Iris pigment epithelial cell (primary cell): ENCODE measurements at places on chromosomes 11 and 22.

GRCh38 chr11:19225123-19225522, 15.6 kb downstream of the E2F8 start:
- DNase-seq, result no peak

DNA sequence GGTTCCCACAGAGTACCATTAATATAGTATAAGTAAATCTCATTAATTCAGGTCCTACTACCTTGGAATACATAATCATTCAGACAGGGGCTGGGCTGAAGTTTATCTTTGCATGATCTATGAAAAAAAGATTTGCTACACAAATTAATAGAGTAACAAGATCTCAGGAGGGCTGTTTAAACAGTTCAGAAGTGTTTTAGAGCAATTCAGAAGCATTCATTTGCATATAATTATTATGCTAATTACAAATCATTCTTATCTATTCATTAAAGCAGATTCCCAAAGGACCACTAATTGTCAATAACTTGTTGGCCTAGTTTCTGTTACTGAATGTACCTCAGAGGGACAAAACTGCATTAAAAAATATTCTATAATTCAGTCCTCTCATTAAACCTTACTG, 40.5 kb downstream of the PITPNB start:
- DNase-seq, result no peak

DNA sequence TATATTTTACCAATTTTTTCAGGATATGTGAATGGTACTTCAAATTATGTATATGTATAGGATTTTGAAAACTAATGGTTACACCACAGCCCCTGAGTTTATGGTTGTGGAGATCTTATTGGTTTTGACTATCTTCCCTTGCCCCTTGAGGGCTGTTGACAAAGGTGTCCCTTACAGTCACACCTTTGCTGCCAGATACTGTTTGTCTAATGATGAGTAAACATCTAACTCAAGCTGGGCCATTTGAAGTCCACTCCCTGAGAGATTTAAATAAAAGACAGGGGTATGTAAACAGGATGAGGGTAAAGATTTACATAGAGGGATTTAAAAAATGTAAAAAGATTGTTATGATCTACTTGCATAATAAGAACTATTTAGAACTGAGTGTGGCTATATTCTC, 38.9 kb upstream of the LUZP2 start:
- no peak for DNase-seq

GRCh38 chr11:48020092-48020755, 39.9 kb downstream of the PTPRJ start:
- no peak for DNase-seq

DNA sequence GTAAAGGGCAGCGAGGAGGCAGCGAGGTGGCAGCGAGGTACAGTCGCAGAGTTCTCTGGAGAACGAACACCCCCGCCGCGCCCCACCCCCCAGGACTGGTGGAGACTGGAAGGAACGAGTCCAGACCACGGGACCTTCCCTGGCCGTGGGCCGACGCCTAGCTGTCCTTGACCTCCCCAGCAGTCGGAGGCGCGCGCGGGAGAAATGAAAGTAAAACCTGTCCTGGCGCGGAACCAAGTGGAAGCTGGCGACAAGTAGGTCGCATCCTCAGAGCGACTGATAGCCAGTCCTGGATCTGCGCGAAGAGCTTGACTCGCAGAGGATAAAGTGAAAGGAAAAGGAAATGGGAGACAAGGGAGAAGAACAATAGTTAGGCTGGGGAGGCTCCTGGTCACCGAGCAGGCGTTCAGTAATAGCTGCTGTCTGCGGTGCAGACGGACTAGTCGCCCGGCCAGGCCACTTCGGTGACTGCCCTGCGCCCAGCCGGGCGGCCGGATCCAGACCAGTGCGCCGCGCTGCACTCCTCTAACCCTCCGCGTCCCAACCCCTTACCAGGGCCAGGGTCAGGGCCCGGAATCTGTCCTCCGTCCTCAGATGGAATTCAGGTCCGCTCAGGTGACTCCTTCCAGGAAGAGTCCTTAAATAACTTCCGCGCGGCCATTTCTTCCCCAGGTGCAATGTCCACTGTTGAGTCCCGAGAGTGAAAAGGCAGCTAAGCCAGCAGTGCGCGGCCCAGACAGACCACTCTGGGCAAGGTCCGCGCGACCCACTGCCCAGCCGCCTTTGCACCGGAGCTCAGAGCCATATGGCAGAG, 1.9 kb upstream of the ADM start:
- peak; percentile 68 for DNase-seq

DNA sequence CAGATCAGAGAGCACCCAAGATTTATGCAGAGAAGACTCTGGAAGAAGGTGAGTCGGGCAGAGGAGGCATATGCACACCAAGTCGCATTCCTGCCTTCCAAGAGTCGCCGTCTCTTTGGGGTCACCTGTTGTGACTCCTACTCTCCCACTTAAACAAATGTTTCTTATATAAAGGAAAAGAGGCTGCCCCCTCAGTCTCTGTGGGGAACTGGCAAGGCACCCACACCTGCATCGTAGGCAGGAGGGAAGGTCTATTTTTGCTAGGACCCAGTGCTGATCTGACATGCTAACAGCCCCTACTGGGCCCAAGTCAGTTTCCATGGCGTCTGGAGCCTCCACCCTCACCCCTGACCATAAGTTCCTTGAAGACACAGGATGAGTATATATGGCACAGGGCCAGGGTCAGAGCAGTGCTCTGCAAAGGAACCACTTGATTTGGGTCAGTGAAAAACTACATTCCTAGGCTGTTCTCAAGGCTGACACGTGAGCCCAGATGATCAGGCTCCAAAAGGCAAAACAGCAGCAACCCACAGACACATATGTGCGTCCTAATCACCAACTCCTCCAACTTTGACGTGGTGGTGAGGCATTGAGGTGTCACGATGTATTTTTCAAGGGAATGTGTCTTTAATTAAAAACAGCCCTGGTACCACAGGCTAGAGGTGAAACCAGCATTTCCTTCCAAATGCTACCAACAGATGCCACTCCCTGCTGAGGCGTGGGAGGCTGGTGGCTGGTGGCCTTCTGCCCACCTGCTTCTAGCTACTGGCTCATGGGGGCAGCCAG, 55.6 kb upstream of the CSNK2A3 start:
- no peak for DNase-seq

DNA sequence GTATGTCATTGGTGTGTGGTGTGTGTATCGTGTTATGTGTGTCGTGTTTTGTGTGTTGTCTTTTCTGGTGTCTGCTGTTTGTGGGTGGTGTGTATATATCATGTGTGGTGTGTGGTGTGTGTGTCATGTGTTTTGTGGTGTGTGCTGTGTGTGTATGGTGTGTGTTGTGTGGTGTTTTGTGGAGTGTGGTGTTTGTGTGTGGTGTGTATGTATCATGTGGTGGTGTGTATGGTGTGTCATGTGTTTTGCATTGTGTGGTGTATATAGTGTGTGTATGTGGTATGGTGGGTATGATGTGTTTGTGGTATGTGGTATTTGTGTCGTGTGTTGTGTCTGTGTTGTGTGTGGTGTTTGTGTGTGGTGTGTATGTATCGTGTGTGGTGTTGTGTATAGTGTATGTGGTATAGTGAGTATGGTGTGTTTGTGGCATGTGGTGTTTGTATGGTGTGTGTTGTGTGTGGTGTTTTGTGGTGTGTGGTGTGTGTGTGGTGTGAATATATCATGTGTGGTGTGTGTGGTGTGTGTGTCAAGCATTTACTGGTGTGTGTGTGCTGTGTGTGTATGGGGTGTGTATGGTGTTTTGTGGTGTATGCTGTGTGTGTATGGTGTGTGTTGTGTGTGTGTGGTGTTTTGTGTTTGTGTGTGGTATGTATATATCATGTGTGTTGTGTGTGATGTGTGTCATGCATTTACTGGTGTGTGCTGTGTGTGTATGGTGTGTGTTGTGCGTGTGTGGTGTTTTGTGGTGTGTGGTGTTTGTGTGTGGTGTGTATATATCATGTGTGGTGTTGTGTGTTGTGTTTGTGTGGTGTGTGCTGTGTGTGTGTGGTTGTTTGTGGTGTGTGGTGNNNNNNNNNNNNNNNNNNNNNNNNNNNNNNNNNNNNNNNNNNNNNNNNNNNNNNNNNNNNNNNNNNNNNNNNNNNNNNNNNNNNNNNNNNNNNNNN, 12.7 kb downstream of the PIM3 start:
- DNase-seq, result no peak

- no peak for DNase-seq
Measured at GRCh38 chr22:39941601-39942000, 18.6 kb upstream of the TMA7B start.

GRCh38 chr11:60809691-60810090, 24.6 kb downstream of the MS4A10 start:
- no peak for DNase-seq

GRCh38 chr11:66902486-66903177, 45.8 kb downstream of the LRFN4 start:
- DNase-seq, result no peak

GRCh38 chr11:64181506-64182411, 4.2 kb upstream of the STIP1 start:
- peak; percentile 94 for DNase-seq

DNA sequence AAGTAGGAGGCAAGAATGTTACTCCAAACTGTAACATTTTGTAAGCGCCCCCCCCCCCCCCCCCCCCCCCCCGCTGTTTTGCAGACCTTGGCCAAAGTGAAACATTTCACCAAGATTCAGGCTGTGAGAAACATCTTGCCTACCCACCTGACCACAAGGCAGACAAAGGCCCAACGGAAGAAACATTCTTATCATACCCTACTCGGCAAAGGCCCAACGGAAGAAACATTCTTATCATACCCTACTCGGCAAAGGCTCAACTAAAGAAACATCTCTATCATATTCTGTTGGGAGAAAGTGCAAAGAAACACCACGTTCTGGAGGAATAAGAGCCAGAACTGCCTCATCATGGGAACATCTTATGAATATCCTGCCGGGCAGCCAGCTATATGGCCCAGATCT, 117.1 kb downstream of the JRKL start:
- DNase-seq, result no peak

DNA sequence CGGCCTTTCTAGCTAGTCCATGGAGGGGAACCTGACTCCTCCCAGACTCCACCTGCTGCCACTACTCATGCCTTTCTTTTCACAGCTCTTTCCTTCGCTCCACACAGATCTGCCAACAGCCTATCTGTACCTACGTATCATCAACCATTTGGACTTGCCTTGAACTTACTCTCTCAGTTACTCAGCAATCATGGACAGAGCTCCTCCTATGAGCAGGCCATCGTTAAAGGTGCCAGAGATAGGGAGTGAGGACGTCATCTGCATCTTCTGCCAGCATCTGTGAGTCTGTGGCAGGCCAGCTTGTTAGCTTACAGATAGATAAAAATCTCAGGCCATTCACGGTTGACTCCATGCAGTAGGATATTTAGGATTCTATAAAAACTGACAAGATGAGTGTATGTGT, 162.9 kb upstream of the ZBED5 start:
- DNase-seq, result no peak

GRCh38 chr22:37316405-37316804, 34.1 kb downstream of the CYTH4 start:
- DNase-seq, result no peak

DNA sequence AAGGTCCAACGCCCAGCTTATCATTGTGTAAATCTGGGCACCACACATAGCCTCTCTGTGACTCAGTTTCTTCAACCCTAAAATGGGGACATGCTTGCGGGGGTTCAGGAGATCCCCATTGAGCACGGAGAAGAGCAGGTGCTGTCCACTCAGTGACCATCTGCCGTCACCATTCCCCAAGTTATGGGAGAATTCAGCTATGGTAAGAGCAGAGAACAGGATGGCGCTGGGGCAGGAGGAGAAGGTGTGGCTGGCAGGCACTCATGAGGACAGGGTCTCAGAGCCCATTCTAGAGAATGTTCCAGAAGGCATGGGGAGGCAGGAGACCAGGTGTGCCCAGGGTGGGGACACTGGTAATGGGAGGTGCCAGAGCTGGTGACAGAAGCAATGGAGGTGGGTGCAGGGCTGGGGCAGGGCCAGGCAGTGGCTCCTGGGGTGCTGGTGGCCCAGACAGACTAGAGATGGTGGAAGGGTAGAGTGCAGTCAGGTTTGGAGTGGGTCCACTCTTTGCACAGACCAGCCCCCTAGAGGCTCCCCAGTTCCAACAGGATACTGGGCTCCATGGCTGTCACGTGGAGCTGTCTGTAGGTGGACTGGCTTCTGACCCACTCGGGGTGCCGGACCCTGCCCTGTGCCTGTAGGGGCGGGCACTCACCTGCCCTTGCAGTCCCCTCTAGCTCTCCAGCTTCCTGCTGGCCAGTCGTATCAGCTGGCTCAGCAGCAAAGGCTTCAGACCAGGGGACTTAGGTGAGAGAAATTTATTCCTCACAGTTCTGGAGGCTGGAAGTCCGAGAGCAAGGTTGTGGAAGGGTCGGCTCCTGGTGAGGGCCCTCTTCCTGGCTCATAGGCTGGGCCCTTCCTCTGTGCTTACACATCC, 84.7 kb downstream of the CDKN1C start:
- no peak for DNase-seq

- DNase-seq, result no peak
Measured at GRCh38 chr11:7428196-7428595, 57.1 kb upstream of the OLFML1 start.

DNA sequence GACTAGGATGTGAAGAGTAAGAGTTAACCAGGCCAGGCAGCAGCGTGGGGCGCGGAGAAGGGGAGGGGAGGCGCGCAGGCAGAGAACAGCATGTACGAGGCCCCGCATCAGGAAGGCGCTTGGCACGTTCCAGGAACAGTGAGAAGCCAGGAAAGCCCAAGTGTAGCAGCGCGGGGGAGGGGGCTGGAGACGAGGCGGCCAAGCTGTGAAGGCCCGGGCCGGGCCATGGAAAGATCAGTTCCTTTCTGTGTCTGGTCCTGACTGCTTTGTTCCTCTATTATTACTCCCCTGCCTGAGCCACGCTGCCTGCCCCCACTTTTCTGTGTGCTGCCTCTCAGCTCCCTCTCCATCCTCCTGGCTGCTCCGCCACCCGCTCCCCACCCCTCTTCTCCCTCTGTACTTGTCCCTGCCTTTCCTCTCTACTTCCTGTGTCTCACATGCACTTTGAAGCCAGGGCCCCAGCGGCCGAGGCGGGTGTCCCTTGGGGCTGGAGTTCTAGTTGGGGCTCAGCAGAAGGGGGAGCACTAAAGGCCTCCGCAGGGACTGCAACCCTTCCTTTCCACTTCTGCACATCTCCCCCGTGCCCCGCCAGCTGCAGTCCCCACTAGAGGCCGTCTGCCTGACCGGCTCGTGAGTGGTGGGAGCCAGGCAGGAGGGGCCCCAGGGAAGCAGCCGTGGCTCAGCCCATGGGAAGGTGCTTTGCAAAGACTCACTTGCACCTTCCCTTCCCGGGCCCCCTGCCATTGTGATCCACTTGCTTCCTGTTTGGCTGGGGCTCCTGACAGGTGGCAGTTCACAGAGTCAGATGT, 63.7 kb downstream of the PRDM11 start:
- peak; percentile 78 for DNase-seq
